H54 (cell line): ENCODE measurements at places on chromosomes 12 and 14.

DNA sequence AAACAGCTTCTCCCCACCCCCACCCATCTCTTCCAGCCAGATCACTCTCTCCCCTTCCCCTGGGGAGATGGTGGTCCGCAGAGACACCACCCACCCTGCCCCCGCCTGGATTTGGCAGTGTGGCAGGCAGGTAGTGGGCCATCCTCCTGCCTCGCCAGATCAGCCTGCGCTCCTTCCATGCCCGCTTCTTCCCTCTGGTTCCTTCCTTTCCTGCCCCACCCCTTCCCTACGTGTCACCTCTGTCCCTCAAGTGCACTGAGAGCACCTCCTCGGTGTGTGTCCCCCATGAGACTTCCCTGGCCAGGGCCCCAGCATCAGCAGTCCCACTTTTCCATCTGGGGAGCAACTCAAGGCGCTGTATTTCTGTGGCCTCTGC lies 632 bp downstream of the NYNRIN start:
- no peak for DNase-seq

GRCh38 chr14:52954346-52955214 lies 3.7 kb upstream of the FERMT2 start:
- no peak for DNase-seq

DNA sequence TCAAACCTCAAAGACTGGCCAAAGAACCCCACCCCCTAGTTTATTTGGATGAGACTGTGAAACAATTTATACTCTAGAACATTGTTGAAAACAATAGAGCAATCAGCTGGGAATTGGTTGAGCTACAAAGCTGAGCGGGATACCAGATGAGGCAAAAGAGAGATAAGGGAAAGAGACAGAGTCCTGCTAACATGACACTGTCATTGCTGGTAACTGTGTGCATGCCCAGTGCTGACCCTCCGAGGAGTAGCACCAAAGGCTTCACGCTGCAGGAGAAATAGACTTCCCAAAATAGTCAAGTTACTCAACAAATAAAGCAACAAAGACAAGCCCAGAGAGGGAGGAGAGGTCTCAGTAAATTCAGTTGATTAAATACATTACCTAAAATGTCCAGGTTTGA lies 63.6 kb downstream of the RASSF8 start:
- no peak for DNase-seq

GRCh38 chr12:15368812-15369211 lies 46.5 kb downstream of the PTPRO start:
- no peak for DNase-seq

DNA sequence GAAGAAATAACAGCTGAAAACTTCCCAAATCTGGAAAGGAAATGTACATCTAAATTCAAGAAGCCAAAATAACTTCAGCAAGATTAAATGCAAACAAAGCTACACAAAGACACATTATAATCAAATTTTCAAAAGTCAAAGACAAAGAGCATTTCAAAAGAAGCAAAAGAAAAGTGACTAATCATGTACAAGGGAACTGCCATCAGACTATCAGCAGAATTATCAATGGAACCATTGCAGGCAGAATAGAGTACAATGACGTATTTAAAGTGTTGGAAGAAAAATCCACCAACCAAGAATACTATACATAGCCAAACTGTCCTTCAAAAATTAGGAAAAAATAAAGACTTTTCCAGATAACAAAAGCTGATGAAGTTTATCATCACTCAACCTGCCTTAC lies 147.5 kb downstream of the NELL2 start:
- DNase-seq: no peak
